Foreskin keratinocyte (primary cell): ENCODE measurements at places on chromosomes 5 and 9.

DNA sequence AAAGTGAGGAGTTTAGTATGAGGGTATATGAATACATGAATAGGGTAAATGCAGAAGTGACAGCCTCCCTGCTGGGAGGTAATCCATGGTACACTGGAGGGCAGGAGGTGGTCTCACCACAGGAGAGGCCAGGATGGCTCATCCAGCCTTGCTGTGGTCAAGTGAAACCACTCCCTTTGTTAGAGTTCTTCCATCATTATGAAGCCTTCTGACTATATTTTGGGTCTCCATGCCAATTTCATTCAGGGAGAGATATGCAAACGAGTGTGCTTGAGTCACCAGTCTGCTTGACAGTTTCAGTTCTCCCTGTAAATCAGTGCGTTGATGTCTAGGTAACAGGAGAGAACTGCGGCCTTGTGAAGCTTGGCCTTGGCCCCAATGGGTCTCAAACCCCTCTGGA lies 16.4 kb downstream of the PPP3R2 start:
- DNase-seq, result no peak

- no peak for DNase-seq
Observed at GRCh38 chr5:59021837-59022514, 439.1 kb downstream of the RAB3C start.

DNA sequence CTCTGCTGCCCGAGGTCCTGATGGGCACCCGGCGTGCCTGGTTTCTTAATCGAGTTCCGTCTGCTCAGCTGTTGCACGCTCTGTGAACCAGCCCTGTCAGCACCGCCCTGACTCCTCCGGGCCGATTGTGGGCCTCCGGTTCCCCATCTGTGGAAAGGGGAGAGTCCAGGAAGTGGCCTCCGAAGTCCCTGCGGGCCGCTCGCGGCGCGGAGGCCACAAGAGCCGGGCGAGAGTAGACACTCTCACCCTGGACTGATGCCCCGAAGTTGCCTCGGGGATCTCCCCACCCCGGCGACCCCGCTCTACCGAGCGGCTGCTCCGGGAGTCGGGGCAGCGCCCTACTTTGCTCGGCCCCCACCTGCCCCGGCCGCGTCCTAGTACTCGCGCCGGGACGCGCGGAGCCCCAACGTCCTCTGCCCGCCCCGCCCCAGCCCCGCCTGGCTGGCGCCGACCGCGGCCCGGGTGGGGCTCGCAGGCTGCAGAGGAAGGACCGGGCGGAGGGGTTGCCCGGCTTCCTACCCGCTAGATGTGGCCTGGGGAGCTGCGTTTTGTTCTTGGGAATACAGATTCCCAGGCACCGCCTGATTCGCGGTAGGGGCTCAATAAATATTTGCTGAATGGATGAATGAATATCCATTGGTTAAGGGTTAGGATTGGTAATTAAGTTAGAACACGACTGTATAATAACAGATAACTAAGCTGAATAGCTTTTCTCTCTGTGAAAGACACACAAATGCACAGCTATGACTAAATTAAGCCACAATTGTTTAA lies 935 bp upstream of the ZNF367 start:
- peak; percentile 77 for DNase-seq

GRCh38 chr5:73214996-73215395 lies 42.0 kb downstream of the TMEM174 start:
- DNase-seq, result no peak

- DNase-seq, result no peak
Observed at GRCh38 chr5:68565427-68565826, 349.9 kb downstream of the PIK3R1 start.

GRCh38 chr9:21983561-21983935 lies 10.6 kb downstream of the CDKN2A start:
- DNase-seq, result no peak

DNA sequence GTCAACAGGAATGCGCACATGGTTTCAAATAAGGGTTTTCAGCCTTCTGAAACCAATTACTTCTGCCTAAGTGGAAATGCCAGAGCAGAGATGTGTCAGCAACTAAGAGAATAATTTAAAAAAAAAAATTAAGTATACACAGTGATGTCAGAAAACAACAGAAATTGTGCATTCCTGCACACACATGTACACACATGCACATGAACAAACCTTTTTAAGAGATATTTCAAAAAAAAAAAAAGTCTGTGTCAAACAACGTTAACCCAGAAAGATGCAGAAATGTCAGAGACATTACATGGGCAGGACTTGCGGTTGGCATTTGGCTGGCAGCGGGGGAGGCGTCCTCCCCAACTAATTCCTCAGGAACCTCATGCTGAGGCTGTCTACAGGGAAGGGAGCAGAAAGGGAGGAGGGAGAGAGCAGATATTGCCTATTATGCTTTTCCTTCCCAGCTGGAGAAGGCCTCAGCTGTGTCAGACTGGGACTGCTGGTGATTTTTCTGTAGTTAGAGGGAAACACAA lies 536.9 kb upstream of the WWC1 start:
- DNase-seq, result no peak

GRCh38 chr5:146081556-146081955 lies 23.8 kb downstream of the PLAC8L1 start:
- no peak for DNase-seq

- no peak for DNase-seq
Observed at GRCh38 chr9:132857616-132858342, 20.3 kb downstream of the AK8 start.

GRCh38 chr9:135920973-135921585 lies 13.7 kb upstream of the CAMSAP1 start:
- DNase-seq, result no peak

- no peak for DNase-seq
Observed at GRCh38 chr9:117266855-117267497, 147.9 kb downstream of the ASTN2 start.

DNA sequence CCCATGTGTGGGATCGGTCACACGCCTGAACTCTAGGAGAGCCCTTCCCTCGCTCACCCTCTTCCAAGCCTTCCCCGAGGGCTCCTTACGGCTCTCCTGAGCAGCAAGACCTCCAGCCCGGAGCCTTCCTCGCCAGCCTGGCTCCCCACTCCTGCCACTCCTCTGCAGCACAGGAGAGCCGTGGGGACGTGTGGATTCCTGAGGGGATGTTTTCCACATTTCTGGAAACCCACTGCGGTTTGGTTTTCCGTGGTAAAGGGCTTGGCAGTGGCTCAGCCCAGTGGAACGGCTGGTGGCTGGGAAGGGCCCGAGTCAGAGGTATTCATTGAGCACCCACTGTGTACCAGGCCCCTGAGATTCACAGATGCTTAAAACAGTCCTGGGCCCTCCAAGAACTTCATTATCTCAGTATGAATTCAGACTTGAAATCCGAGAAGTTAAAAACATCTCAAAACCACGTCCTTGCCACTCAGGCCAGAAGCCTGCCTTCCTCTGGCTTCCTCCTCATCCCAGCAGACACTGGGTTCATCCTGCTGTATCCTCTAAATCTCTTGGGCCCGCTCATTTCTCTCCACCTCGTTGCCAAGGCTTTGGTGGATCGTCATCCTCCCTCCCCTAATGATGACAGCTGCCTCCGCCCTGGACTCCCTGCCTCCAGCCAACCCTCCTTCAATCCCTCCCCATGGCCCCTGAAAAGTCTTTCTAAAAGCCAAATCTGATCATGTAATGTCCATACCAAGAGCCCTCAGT lies 109.6 kb downstream of the FGF18 start:
- DNase-seq, result no peak

GRCh38 chr9:85995599-85995998 lies 54.7 kb downstream of the NAA35 start:
- no peak for DNase-seq

DNA sequence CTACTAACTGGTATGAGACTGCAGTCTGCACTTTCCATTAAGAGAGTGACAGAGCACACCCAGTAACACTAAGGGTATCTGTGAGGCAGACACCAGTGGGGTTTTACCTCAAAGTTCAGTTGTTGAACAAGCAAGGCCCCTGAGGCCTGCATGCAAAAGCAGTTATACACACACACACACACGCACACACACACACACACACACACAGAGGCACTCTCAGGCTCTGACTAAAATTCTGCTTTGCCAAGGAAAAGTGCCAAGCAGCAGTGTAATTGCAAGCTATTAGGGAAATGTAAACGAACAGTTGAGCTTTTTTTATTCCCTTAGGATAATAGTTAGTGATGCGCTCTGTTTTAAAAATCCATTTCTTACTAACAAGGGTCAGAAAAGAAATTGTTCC lies 377.1 kb downstream of the SPOCK1 start:
- DNase-seq, result no peak

GRCh38 chr5:110754181-110754580 lies 15.4 kb downstream of the SLC25A46 start:
- DNase-seq, result no peak

GRCh38 chr5:37807621-37808301 lies 32.1 kb downstream of the GDNF start:
- DNase-seq, result no peak

DNA sequence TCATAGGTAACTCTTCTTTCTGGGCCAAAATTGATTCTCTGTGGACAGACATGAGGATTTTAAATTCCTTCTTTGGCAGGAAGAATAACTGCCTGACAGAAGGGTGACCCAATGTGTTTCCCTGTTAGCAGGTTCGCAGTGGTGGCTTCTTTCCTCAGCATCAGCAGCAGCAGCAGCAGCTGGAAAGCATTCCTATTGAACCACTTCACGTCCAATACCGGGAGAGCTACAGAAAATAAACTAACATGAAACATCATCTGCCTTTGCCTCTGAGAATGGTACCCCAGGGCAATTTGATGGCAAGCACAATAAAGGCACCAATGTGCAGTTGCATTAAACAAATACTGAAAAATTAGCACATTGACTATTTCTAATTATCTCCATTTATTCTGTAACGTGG lies 214.5 kb downstream of the TMEM167A start:
- DNase-seq, result no peak
